ENCODE measurements at places on chromosomes 2 and 18. TPM values are rescaled to one million over a fixed set of nuclear protein-coding genes. Genes with fewer than 3 reads are reported as not detected.

DNA sequence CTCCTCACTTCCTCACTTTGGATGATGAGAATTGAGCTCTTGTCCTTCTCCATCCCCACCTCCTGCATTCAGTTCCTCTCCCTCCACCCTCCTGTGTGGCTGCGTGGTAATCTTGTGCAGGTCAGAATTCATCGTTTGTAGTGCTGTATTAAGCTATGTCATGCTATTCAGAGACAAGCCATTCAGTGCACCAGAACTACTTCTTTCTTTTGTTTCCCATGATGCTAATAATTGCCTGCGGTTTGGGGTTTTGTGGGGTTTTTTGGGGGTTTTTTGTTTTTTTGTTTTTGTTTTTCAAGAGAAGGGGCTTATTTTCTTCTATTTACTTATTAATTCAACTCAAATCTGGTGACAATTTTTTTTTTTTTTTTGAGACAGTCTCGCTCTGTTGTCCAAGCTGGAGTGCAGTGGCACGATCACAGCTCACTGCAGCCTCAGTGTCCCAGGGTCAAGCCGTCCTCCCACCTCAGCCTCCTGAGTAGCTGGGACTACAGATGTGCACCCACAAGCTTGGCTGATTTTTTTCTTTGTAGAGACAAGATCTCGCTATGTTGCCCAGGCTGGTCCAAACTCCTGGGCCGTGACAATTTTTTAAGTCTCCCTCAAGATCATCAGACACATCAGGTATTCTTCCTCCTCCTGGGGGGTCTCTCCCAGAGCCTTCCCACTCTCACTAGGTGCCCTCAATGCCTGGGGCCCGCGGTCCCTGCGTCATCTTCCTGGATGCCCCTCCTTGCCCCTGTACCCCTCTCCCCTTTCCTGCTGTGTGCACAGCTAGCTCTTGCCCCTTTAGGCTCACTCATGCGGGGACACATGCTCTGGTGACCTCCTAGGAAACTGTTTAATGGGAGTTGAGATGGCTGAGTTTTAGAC lies 37.8 kb downstream of the MAL start:
- H3K27ac ChIP-seq, result no peak overlapping the region
- H3K4me3 ChIP-seq, result no peak overlapping the region
- H3K36me3 ChIP-seq, result no peaks in the 10 kb centered on the region
- DNase-seq, result no peak
- H3K27me3 ChIP-seq, result peaks cover 20% of the 10 kb centered on the region

GRCh38 chr2:13986119-13986720 lies 646.3 kb upstream of the LRATD1 start:
- no peak overlapping the region for H3K27ac ChIP-seq
- H3K36me3 ChIP-seq, result no peaks in the 10 kb centered on the region
- DNase-seq, result no peak

- no peaks in the 10 kb centered on the region for H3K27me3 ChIP-seq
- H3K4me1 ChIP-seq, result peaks cover 34% of the 10 kb centered on the region
- no peak for DNase-seq
- H3K36me3 ChIP-seq, result peaks cover 24% of the 10 kb centered on the region
- peak overlapping the region; percentile 90 for H3K27ac ChIP-seq
Measured at GRCh38 chr2:53768242-53768542, 588 bp downstream of the CHAC2 start.

DNA sequence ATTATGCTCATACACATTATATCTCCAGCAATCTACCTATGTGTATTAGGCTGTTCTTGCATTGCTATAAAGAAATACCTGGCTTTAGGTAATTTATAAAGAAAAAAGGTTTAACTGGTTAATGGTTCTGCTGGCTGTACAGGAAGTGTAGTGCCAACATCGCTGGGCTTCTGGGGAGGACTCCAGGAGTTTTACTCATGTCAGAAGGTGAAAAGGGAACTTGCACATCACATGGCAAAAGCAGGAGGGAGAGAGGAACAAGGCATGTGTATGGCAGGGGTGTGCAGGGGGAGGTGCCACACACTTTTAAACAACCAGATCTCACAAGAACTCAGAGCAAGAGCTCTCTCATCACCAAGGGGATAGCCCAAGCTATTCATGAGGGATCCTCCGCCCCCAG lies 715.4 kb upstream of the ZEB2 start:
- no peak for DNase-seq
- H3K4me3 ChIP-seq, result no peak overlapping the region
- no peaks in the 10 kb centered on the region for H3K27me3 ChIP-seq

DNA sequence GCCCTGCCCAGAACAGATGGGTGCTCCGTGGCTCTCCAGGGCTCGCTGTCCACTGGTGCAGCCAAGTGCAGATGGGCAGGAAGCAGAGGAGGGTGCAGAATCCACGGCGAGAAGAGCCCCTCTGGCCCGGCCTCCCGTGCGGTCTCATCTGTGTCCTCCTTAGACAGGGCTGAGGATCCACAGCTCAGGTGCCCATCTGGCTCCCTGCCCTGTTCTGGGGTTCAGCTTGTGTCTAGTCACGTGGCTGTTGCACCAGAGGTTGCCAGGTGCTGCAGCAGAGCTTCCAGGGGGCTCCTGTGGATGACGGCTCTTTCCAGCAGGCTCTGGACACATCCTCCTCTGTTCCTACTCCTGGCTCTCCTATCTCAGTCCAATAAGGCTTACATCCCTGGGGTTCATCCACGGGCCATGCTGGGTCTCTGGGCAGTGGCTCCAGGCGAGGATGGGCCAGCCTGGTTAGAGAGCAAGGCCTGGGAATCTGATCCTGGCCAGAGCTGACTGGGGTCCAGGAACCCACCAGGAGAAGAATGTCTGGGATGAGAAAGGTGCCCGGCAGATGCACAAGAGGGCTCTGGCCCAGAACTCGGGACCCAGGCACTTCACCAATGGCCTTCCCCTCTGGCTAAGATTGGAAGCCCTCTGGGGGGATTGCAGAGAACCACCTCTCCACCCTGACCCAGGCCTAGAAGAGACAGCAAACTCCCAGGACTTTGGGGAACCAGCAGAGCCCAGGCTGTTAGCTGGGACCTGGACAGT lies 116.3 kb upstream of the ID2 start:
- H3K27ac ChIP-seq, result no peak overlapping the region
- H3K4me1 ChIP-seq, result peaks cover 3% of the 10 kb centered on the region
- H3K36me3 ChIP-seq, result no peaks in the 10 kb centered on the region
- H3K27me3 ChIP-seq, result peaks cover 30% of the 10 kb centered on the region
- DNase-seq, result no peak
- no peak overlapping the region for H3K4me3 ChIP-seq

DNA sequence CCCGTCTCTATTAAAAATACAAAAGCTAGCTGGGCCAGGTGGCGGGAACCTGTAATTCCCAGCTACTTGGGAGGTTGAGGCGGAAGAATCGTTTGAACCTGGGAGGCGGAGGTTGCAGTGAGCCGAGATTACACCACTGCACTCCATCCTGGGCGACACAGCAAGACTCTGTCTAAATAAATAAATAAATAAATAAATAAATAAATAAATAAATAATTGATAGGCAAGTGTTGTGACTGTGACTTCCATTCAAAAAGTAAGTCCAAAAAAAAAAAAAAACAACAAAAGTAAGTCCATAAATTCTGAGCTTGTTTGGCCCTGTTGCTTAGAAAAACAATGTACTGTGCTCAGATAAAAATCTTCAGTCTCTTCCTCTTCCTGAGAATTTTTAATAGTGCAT lies 2.2 kb downstream of the STON1 start:
- H3K36me3 ChIP-seq, result no peaks in the 10 kb centered on the region
- H3K27me3 ChIP-seq, result no peaks in the 10 kb centered on the region
- DNase-seq, result no peak
- H3K4me1 ChIP-seq, result peaks cover 3% of the 10 kb centered on the region
- no peak overlapping the region for H3K27ac ChIP-seq
- no peak overlapping the region for H3K4me3 ChIP-seq

GRCh38 chr2:200635251-200635650 lies 49.4 kb downstream of the AOX1 start:
- DNase-seq, result no peak
- no peaks in the 10 kb centered on the region for H3K27me3 ChIP-seq
- no peak overlapping the region for H3K4me3 ChIP-seq
- no peaks in the 10 kb centered on the region for H3K36me3 ChIP-seq

GRCh38 chr2:215702116-215702902 lies 266.4 kb upstream of the FN1 start:
- H3K4me3 ChIP-seq, result no peak overlapping the region
- H3K36me3 ChIP-seq, result no peaks in the 10 kb centered on the region
- no peak for DNase-seq

PRKD3 gene
- total RNA-seq, result 17.7 TPM

GATA6 gene
- total RNA-seq, result 0.24 TPM

Data from K562 (cell line).